ENCODE measurements at places on chromosomes 6 and 20. TPM values are rescaled to one million over a fixed set of nuclear protein-coding genes. Genes with fewer than 3 reads are reported as not detected.

Gene CD109
- total RNA-seq = 2.3 TPM

Gene TCF21
- under 0.01 TPM for total RNA-seq

Gene PAK5
- total RNA-seq = 33.0 TPM

Gene TFEB
- 3.5 TPM for total RNA-seq

Gene PDYN
- total RNA-seq = 35.5 TPM

Gene SLC52A3
- 0.46 TPM for total RNA-seq

Gene TRIM38
- 0.92 TPM for total RNA-seq

Gene SDC4
- 5.3 TPM for total RNA-seq

Gene CLIC5
- 6.9 TPM for total RNA-seq

Gene THBD
- total RNA-seq = 1.8 TPM

Gene C2
- total RNA-seq = 5.3 TPM

Gene PLA2G7
- 4.6 TPM for total RNA-seq

Gene FILIP1
- total RNA-seq = 5.3 TPM
